Smooth muscle cell of bladder (primary cell): ENCODE measurements at places on chromosomes 3 and 15. TPM values are rescaled to one million over a fixed set of nuclear protein-coding genes. Genes with fewer than 3 reads are reported as not detected.

Gene KBTBD8
- total RNA-seq: 2.4 and 3.9 TPM in 2 replicates

Gene ZCWPW2
- 0.57 and 0.74 TPM in 2 replicates for total RNA-seq

Gene WDR93
- total RNA-seq: under 0.01 and 0.14 TPM in 2 replicates

Gene NT5DC2
- total RNA-seq: 25.6 and 30.9 TPM in 2 replicates

Gene ZNF80
- not detected in 2 replicates for total RNA-seq

Gene CTDSPL
- 21.4 and 22.2 TPM in 2 replicates for total RNA-seq

Gene EFCC1
- total RNA-seq: 4.8 TPM in 1 of 2 replicates, not detected in the other

Gene ISL2
- total RNA-seq: 0.37 and 0.71 TPM in 2 replicates

Gene SLC6A1
- under 0.01 TPM in 1 of 2 replicates, not detected in the other for total RNA-seq

Gene TMEM212
- not detected in 2 replicates for total RNA-seq

Gene CASR
- not detected in 2 replicates for total RNA-seq
